ENCODE measurements at places on chromosomes 1 and 21.

DNA sequence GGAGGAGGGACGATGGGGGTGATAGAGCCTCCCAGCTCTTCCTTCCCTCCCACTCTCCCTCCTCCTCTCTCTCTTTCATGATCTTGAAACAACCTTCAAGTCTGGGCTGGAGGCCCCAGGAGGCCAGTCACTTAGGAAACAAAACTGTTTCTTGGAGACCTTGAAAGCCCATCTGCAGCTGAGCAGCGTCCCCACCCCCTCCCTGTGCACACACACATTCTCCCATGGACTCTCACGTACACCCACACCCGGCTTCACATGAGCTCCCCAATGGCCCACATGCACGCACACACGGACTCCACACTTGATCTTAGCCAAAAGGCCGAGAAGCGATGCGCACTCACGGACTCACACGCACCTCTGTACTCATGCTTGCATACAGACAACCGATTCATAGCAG lies 3.2 kb upstream of the ATP1A2 start:
- DNase-seq = no peak

DNA sequence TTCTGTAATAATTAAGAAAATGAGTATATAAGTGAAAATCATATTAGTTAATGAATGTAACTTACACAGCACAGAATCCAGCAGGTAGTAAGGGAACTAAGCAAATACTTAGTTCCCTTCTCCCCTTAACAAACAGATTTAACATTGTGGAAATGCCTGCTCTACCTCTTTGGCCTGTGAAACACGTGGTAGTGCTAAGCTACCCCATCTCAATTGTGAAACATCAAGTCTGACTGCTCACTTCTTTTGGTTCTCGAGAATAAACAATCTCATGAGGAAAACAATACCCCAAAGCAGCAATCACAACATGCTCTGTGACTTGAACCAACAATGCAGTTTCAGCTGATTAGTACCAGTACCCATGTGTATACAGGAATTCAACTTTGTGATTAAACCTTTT lies 4.7 kb downstream of the MYSM1 start:
- no peak for DNase-seq

- no peak for DNase-seq
Observed at GRCh38 chr21:29309703-29310102, 11.0 kb downstream of the BACH1 start.

DNA sequence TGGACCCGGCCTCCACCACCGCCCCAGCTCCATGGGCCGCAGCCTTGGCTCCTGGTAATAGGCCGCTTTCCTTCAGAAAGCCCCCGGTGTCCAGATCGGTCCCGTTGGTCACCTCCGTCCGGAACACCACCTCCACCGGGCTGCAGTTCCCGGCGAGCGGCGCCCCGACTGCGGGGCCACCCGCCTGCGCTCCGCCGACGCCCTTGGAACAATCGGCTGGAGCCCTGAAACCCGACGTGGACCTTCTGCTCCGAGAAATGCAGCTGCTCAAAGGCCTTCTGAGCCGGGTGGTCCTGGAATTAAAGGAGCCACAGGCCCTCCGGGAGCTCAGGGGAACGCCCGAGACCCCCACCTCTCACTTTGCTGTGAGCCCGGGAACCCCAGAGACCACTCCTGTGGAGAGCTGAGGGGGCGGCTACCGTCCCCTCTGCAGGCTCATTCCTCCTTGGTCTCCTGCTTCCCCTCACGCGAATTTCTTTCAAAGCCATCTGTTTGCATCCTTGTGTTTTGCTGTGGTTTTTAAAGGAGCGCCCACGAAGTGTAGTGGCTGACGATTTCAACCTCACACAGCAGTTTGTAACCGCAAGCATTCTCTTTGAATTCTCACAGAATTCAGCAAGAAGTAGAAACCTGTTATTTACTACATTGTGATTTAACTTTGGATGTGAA lies 6.0 kb downstream of the FCRLB start:
- peak; percentile 30 for DNase-seq

DNA sequence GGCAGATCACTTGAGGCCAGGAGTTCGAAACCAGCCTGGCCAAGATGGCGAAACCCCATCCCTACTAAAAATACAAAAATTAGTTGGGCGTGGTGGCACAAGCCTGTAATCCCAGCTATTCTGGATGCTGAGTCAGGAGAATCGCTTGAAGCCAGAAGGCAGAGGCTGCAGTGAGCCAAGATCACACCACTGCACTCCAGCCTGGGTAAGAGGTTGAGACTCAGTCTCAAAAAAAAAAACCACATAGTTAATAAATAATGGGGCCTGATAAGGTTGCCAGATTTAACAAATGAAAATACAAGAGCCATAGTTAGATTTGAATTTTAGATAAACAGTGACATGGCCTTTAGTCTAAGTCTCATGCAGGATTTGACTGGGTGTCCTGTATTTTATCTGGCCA lies 175.7 kb downstream of the ZZZ3 start:
- no peak for DNase-seq

- DNase-seq = no peak
Observed at GRCh38 chr1:175530622-175531375, 212.6 kb downstream of the TNR start.

GRCh38 chr1:18637511-18637960 lies 6.9 kb downstream of the PAX7 start:
- DNase-seq = no peak

- no peak for DNase-seq
Observed at GRCh38 chr1:16396591-16396990, 29.5 kb downstream of the SZRD1 start.

GRCh38 chr21:21851657-21852056 lies 853.4 kb downstream of the NCAM2 start:
- DNase-seq = no peak

GRCh38 chr1:24828183-24828886 lies 83.1 kb downstream of the CLIC4 start:
- DNase-seq = no peak

DNA sequence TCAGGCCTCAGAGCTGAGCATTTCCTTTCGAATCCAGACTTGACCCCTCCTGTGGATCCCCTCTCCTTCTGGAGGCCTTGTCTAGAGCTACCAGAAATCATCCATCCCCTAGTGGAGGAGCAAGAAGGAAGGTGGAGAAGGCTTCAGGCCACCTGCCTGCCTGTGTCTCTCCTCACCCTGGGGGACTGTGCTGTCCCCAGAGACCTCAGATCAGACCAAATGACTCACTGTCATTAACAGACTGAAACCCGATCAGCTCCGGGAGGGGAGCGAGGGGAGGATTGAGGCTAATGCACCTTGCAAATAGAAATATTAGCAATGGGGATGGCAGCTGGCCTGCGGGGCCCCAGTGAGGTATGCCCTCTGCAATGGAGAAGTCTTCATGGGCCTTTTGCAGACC lies 2.1 kb downstream of the MYBPH start:
- DNase-seq = no peak

GRCh38 chr1:169624122-169624521 lies 5.8 kb downstream of the SELP start:
- DNase-seq = no peak

- no peak for DNase-seq
Observed at GRCh38 chr1:25028907-25029599, 99.0 kb upstream of the RUNX3 start.
